ENCODE measurements at places on chromosomes 11 and 22.

DNA sequence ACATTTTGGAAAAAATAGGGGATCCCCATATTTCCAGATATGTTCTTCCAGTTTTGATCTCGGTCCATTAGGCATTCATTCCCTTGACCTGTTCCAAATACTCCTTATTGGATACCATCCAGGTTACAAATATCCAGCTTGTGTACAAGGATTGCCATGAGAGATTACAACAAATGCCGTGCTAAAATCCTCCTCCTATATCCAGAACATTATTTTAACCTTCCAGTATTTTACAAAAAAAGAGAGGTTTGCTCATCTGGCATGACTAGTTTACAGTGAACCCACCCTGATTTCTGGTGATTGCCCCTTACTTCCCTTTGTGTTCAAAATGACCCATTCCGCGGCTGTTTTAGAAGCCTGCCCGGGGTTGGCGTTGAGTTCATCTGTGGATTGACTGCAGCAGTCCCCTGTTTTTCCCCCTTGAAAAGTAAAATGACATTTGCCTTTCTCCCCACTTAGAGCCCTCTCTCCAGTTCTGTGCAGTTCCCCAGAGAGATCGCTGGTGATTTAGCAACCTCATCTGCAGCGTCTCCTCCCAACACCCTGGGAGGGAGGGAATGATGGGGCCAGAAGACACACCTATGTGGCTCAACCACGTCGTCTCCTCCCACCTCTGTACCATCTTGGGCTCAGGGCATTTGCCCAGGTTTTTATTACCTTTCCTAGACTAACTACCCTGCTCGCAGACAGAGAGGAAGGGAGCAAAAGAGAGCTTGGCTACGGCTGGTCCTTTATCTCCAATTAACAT is 73.6 kb downstream of the DSCAML1 start:
- H3K4me3 ChIP-seq, result no peak overlapping the region
- no peaks in the 10 kb centered on the region for H3K36me3 ChIP-seq
- H3K27ac ChIP-seq, result no peak overlapping the region
- DNase-seq, result no peak

DNA sequence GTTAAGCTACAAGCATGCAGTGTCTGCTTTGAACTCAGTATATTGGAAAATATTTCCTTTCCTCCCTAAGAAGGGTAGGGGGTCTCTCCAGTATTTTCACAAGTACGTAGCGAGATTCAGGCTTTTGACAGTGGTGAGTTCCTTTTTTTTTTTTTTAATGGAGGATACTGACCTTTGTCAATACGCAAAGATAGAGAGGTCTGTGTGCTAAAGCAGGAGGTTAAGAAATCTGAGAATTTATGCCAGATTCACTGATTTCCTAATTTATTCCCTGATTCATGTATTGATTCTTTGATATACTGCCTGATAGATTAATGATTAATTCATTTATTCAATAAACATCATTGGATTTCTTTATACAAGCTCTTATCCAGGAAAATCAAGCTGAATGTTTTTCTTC is 106.7 kb upstream of the CADM1 start:
- no peaks in the 10 kb centered on the region for H3K4me1 ChIP-seq
- no peaks in the 10 kb centered on the region for H3K27me3 ChIP-seq
- no peak for DNase-seq
- H3K4me3 ChIP-seq, result no peak overlapping the region
- no peaks in the 10 kb centered on the region for H3K36me3 ChIP-seq

GRCh38 chr11:3853899-3854659 is 1.4 kb upstream of the STIM1 start:
- peaks cover 46% of the 10 kb centered on the region for H3K4me1 ChIP-seq
- peak; percentile 43 for DNase-seq
- H3K4me3 ChIP-seq, result peak overlapping the region; percentile 87
- H3K36me3 ChIP-seq, result no peaks in the 10 kb centered on the region
- H3K27me3 ChIP-seq, result no peaks in the 10 kb centered on the region

- H3K36me3 ChIP-seq, result no peaks in the 10 kb centered on the region
- H3K4me1 ChIP-seq, result peaks cover 23% of the 10 kb centered on the region
- no peaks in the 10 kb centered on the region for H3K27me3 ChIP-seq
- no peak overlapping the region for H3K4me3 ChIP-seq
- no peak overlapping the region for H3K27ac ChIP-seq
Measured at GRCh38 chr11:118612378-118612777, 5.0 kb downstream of the PHLDB1 start.

GRCh38 chr11:12868315-12869073 is 140.6 kb upstream of the RASSF10 start:
- no peaks in the 10 kb centered on the region for H3K4me1 ChIP-seq
- H3K36me3 ChIP-seq, result no peaks in the 10 kb centered on the region
- H3K27ac ChIP-seq, result no peak overlapping the region

DNA sequence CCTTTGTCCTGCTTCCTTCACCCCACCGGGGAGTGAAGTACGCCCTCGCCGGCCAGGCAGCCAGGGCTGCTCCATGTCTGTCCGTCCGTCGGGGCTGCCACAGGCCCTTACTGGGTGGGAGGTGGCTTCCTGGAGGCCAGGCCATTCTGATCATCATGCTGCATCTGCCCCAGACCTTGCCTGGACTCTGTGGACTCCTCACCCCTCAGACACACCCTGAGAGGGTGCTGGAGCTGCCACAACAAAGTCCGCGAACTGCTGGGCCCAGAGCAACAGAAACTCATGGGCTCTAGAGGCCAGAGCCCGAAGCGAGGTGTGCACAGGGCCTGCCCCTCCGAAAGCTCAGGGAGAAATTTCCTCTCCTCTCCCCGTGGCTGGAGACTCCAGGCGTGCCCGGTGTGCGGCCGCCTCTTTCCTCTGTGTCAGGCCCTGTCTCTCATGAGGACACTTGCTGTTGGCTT is 124.2 kb downstream of the KCNQ1OT1 start:
- no peak for DNase-seq
- peaks cover 67% of the 10 kb centered on the region for H3K36me3 ChIP-seq
- H3K27me3 ChIP-seq, result no peaks in the 10 kb centered on the region
- H3K27ac ChIP-seq, result no peak overlapping the region

Measured in naive thymus-derived CD4-positive, alpha-beta T cell (primary cell).